ENCODE measurements at places on chromosomes 16 and 17.

DNA sequence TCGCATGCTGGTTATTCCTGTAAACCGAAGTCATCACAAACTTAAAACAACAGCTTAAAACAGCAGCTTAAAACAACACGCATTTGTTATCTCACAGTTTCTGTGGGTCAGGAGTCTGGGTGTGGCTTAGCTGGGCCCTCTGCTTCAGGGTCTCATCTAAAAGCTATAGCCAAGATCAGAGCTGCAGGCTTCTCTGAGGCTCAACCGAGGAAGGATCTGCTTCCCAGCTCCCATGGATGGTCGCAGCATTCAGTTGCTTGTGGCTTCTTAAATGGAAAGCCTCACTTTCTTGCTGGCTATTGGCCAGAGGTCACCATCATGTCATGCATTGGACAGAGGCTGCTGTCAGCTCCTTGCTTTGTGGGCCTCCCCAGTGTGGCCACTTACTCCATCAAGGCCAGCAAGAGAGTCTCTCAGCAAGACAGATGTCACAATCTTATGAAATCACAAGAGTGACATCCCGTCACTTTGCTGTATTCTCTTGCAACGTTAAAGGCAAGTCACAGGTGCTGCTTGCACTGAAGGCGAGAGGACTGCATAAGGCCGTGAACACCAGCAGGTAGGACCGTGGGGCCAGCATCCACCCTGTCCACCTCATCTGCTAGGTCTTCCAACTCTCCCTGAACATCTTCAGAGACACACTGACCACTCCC lies 117.9 kb upstream of the TNRC6C start:
- DNase-seq, result no peak

DNA sequence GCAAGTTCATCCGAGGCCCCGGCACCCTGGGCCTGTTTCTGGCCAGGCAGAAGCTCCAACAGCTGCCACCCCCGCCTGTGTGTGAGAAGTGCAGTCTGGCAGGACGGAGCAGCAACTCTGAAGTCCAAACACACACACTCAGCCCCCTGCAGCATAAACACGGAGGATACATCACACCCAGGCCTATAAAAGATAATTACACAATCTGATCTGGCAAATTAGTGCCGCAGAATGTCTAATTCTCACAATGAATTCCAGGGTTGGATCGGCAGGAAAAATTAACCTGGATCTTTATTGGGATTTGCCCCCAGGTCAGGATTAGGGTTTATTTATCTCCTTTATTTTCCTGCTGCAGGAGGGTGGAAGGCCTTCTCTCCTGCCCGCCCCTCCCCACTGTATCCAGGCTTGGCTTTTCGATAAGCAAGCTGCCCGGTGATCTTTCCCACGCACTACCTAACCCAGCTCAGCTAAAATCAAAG lies 311.4 kb downstream of the SOX9 start:
- DNase-seq, result no peak

DNA sequence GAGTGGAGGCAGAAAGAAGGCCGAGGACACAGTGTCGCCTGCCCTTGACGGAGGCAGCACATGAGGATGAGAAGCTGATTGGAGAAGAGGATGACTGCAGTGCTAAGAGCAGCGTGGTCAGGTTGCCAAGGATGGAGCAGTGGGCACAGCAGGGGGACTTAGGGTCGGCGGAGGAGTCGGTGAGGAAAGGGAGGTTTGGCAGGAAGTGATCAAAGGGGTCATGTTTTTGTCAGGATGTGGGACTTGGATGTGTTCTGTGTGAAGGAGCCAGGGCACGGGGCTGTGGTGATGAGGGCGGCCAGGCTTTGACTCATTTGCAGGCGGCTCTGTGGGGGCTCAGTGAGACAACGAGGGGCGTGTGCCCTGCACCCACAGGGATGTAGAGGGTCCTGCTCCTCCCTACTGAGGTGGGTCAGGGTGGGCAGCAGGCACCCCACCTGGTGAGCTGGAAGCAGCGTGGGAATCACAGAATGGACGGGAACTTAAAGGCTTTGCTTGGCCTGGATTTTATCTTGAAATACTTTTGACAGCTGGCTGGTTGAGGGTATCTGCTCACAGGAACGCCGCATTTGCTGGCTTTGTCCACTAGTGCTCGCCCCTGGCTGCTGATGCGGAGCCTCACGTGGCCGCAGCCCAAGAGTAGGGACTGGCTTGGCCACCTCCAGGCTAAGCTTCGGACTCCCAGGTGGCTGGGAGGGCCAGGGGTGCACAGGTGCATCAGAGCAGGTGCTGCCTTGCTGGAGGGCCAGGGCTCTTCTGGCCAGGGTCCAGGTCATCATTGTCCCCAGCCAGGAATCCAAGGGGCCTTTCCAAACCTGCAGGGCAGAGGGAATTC lies 6.0 kb downstream of the MPG start:
- no peak for DNase-seq

DNA sequence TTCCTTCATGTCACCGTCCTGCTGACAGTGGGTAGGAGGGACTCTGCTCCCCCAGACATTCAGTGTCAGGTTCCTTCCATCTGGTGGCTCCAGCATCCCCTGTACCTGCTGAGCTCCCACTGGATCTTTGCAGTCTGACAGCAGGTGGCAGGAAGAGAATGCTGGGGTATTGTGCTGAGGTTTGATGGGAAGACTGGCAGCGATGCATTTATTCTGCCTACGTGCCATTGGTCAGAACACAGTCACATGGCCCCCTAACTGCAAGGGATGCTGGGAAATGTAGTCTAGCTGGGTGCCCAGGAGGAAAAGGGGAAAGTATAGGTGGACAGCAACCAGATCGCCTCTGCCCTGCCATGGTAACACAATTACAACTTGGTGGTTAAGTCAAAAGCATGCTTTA lies 44.4 kb downstream of the IRX3 start:
- peak; percentile 35 for DNase-seq

DNA sequence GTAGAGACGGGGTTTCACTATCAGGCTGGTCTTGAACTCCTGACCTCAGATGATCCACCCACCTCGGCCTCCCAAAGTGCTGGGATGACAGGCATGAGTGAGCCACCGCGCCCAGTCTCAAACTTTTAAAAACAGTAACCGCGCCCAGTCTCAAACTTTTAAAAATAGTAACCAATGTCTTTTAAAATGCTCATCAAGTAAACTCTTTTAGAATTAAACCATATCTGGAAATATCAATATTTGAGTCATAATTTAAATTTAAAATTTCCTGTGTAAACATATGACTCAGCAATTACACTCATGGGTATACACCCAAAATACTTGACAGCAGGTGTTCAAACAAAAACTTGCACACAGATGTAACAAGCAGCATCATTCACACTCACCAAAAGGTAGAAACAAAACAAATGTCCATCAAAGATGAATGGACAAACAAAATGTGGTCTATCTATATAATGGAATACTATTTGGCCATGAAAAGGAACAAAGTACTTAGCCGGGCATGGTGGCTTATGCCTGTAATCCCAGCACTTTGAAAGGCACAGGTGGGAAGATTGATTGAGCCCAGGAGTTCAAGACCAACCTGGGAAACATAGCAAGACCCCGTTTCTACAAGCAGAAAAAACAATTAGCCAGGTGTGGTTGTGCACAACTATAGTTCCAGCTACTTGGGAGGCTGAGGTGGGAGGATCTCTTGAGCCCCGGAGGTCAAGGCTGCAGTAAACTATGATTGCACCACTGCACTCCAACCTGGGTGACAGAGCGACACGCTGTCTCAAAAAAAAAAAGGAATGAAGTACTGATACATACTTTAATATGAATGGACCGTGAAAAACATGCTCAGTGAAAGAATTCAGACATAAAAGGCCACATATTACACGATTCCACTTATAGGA lies 20.2 kb downstream of the ENPP7 start:
- DNase-seq, result peak; percentile 5

- peak; percentile 86 for DNase-seq
Measured at GRCh38 chr17:82963104-82963950, 116.1 kb upstream of the METRNL start.

DNA sequence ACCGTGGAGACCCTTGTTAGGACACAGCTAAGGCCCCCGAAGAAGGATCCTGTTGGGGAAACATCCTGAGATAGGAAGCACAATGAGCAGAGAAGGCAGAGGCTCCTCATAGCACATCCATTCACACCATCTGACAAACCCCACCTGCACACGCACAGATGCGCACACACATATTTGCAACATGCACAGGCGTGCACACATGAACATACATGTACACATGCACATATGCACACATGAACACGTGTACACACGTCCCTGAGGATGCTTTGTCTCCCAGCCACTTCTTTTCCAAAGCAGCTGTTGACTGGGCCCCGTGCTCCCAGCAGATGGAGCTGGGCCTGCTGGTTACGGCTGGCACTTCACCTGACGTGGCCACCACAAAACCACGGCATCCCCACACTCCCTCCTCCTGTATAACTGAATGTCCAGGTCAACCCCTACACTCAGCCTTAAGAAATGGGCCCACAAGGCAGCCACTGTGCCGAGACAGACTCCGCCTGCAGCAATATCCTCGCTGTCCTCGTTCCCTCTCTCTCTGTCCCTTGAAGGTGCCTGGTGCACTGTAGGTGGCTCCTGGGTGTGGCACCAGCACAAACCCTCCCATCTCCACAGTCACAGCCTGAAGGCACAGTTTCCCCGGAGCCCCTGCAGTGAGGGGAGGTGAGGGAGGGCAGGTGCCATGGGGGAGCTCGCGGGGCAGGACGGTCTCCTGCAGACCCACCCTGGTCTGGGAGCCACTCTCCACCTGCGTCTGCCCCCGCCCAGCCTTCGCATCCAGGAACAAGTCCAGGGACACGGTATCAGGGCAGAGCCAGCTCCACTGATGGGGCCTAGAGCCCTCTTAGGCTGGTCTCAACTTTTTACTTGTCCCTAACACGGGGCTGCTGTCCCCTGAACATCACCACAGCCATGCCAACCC lies 183.0 kb downstream of the RBFOX3 start:
- no peak for DNase-seq

DNA sequence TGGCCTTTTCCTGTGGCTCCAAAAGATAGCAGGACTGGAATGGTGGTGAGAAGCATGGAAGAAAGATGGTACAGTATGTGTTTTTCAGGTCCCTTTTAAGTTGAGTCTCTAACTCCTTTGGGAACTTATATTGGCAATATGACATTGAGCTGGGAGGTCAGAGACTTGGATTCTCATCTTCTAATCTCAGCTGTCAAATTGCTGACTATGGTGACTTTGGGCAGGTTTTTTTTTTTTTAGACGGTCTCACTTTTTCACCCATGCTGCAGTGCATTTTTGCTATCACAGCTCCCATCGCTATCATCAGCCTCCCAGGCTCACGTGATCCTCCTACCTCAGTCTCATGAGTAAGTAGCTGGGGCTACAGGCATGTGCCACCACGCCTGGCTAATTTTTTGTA lies 15.1 kb upstream of the CDK5R1 start:
- DNase-seq, result no peak

GRCh38 chr16:10812312-10813098 lies 6.1 kb downstream of the TVP23A start:
- no peak for DNase-seq

DNA sequence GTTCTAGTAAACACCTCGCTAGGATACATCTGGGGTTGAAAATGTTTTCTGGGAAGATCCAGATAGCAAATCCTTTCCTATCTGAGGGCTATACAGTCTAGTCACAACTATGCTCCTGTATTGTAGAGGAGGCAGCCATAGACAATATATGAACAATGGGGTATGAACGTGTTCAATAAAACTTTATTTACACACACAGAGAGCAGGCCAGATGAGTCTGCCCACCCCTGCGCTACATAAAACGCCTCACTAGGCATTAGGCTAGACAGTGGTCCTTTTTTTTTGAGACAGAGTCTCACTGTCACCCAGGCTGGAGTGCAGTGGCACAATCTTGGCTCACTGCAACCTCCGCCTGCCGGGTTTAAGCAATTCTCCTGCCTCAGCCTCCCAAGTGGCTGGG lies 11.1 kb downstream of the USP36 start:
- no peak for DNase-seq

DNA sequence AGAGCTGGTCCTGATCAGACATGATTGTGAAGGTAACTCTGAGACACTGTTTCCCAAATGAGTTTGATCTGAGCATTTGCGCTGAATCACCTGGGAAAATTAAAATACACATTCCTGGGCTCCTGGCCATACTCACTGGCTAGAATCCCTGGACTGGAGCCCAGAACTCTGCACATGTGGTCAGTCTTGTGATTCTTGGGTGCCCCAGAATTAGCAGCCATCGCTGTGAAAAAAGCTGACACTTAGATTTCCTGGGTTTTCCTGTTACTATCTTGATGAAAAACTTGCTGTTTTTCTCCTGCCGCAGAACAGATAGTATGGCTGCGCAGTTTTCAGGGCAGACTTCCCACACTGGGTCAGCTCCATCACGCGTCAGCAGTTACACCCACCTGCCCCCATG lies 24.6 kb downstream of the NECAB2 start:
- no peak for DNase-seq

- DNase-seq, result peak; percentile 12
Measured at GRCh38 chr17:7903154-7904103, 12.7 kb downstream of the RNF227 start.

DNA sequence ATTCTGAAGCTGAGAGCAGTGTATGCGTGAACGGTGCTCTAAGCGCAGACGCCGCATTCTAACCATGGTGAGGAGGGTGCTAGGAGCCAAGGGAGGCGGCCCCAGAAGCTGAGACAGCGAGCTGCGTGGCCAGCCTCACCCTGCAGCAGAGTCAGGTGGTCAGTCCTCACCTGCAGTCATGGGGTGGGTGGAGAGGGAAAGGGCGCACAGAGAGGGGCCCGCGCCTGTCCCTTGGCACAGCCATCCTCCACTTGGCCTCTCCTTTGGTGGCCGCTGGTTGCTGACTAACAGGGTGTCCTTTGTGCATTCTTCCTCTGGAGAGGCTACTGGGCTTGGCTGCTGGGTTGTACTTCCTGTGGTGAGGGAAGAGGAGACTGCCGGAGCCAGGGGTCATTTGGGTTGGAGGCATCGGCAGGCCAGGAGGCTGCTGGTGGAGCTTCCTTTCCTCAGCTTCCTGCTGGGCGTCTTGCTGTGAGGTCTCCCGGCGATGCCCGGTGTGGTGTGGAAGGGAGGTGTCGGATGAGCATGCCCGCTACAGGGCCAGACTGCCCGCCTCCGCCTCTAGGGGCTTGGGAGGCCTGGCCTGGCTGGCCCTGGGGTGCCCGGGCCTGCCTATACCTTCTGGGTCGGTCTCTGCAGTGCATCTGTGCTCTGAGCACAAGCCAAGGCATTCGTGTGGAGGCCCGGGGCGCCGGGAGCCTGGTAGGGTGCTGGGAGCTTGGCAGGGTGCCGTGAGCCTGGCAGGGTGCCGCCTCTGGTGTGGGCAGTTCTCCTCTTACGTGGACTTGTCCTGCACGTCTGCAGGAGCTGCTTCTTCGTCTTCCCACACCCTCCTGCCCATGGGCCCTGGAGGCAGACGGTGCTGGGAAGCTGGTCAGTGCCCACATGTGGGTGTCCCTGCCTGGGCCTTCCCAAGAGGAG lies 17.4 kb downstream of the RNF213 start:
- DNase-seq, result no peak

- no peak for DNase-seq
Measured at GRCh38 chr17:61135782-61136181, 263.9 kb upstream of the TBX2 start.

DNA sequence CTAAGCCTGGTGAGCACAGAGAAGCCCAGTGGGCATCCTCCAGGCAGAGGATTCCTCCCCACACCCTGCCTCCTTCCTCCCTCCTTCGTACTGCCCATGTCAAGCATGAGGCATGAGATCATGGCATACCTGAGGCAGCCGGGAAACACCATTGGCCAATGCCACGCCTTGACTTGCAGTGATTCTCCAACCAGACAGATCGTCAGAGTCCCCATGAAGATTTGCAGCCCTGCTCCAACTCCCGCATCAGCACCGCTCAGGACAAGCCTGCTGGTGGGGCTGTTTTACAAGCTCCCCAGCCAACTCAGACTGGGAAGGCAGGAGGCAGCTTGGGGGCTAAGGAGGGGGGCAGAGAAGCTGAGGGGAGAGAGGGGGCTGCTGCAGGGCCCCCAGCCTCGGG lies 2.9 kb upstream of the KRT16 start:
- peak; percentile 43 for DNase-seq
